NCI-H1436 (cell line): ENCODE measurements at places on chromosomes 3 and 15.

- no peak for DNase-seq
Observed at GRCh38 chr3:68957895-68958294, 25.5 kb upstream of the TAFA4 start.

DNA sequence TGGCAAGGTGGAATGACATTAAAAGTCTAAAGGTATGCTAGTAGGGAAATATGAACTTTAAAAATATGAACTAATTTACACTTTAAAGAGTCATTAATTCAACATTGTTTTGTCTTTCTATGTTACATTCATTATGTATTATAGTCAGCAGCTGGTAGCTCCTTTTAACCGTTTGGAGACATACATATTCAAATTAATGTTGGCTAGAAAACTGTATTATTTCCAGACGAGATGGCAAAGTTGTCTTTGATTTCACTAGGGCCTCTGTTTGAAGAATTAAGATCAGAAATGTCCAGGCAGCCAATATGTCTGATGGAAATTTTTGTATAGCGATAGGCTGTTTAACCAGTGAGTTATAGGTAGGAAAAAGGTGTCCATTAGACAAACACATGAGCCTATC, 817.6 kb downstream of the GRM7 start:
- DNase-seq, result no peak

GRCh38 chr3:54939557-54940300, 11.9 kb upstream of the LRTM1 start:
- DNase-seq, result no peak

DNA sequence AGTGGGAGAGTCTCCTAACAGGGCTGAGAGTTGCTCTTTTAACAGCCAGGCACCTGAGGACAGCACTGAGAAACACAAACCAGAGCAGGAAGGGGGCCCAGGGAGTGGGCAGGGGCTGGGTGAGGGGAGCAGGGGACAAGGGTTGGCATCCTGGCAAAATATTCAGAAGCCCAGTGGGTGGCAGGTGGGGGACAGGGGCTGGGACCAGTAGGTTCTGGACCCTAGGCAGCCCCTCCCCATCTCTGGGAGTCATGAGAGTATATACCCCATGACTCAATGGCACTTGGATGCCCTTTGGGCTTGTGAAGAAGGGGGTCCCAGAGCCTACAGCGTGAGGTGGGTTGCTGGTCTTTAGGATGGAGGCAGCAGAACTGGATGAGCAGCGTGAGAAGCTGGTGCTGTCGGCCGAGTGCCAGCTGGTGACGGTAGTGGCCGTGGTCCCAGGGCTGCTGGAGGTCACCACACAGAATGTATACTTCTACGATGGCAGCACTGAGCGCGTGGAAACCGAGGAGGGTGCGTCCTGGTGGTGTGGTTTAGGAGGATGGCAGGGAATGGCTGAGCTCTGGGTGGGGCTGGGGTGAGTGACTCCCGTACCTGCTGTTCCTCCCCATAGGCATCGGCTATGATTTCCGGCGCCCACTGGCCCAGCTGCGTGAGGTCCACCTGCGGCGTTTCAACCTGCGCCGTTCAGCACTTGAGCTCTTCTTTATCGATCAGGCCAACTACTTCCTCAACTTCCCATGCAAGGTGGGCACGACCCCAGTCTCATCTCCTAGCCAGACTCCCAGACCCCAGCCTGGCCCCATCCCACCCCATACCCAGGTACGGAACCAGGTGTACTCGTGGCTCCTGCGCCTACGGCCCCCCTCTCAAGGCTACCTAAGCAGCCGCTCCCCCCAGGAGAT, 24.2 kb downstream of the NBEAL2 start:
- DNase-seq, result no peak

- no peak for DNase-seq
Observed at GRCh38 chr3:9970020-9970652, 16.5 kb downstream of the EMC3 start.

DNA sequence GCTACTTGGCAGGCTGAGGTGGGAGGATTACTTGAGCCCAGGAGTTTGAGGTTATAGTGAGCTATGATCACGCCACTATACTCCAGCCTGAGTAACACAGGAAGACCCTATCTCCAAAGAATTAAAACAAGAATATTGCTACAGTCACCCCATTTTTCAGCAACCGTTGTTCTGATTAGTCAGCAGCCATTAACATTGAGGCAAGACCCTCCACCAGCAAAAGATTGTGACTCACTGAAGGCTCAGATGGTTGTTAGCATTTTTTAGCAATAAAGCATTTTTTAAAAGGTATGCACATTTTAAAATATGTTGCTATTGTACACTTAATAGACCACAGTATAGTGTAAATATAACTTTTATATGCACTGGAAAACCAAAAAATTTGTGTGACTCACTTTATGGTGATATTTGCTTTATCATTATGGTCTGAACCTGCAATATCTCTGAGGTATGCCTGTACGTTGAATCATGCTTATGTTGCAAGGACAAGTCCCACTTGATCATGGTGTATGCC, 492.6 kb downstream of the SQOR start:
- no peak for DNase-seq
